ENCODE measurements at places on chromosomes 2 and 18.

DNA sequence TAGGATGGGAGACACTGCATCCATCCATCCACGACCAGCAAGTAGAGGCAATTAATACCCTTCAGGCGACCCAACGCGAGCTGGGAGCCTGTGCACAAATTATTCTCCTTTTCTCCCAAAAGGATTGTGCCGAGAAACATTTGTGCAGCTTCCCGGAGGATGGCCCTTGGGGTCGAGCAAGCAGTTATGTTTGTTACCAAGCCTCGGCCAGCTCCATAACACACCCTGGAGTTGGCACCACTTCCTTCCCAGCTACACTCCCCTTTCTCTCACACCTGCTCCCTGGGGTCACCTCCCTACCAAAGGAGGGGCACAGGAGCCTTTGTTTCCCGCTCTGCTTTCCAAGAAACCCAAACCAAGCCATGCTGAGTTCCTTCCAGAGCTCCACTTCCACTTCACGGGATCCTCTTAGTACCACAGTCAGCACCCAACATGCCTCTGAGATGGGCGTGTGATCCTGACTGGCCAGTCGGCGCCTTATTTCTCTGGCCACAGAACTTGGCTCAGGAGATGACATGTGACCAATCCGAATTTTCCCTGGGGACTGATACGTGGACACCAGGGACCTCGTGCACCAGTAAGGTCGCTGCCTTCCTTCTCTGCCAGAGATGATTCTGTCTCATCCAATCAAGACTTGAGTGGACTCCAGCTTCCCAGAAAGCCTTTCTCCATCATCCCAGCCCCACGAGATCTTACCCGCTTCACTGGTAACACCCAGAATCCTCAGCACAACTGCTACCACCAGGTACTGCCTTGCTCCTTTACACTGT is 28.5 kb downstream of the GPR55 start:
- DNase-seq, result no peak

DNA sequence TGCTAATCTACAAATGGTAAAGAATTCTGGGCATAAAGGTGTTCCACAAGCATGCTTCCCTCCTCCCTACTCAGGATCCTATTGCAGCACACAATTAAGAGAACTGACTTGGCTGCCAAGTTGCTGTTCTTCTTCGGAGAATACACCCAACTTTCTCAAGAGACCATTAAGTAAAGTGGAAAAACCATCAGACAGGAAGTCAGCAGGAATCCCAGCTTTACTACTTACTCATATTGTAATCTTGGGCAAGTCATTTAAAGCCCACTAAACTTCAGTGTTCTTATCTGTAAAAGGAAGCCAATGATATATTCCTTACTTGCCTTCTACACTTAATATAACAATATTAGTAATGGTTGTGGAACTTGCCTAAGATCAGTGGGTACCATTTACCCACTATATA is 37.8 kb downstream of the PSTPIP2 start:
- DNase-seq, result no peak

GRCh38 chr18:22378672-22379282 is 38.9 kb downstream of the CTAGE1 start:
- no peak for DNase-seq

DNA sequence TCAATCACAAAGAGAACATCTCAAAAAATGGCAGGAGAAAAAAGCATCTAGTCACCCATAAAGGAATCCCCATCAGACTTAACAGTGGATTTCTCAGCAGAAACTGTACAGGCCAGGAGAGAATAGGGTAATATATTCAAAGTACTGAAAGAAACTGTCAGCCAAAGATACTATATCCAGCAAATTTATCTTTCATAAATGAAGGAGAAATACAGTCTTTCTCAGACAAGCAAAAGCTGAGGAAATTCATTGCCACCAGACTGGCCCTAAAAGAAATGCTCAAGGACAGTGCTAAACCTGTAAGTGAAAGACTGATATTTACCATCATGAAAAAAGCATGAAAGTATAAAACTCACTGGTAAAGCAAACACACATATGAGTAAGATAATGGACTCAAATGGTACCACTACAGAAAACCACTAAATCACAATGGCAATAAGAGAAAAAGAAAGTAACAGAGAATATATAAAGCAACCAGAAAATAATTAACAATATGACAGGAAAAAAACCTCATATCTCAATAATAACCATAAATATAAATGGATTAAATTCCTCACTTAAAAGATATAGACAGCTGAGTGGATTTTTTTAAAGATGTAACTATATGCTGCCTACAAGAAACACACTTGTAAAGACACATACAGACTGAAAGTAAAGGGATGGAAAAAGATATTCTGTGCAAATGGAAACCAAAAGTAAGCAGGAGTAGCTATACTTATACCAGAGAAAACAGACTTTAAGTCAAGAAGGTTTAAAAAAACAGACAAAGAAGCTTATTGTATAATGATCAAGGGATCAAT is 83.4 kb upstream of the STK39 start:
- DNase-seq, result no peak

- no peak for DNase-seq
Observed at GRCh38 chr2:39622860-39623259, 42.9 kb upstream of the TMEM178A start.

DNA sequence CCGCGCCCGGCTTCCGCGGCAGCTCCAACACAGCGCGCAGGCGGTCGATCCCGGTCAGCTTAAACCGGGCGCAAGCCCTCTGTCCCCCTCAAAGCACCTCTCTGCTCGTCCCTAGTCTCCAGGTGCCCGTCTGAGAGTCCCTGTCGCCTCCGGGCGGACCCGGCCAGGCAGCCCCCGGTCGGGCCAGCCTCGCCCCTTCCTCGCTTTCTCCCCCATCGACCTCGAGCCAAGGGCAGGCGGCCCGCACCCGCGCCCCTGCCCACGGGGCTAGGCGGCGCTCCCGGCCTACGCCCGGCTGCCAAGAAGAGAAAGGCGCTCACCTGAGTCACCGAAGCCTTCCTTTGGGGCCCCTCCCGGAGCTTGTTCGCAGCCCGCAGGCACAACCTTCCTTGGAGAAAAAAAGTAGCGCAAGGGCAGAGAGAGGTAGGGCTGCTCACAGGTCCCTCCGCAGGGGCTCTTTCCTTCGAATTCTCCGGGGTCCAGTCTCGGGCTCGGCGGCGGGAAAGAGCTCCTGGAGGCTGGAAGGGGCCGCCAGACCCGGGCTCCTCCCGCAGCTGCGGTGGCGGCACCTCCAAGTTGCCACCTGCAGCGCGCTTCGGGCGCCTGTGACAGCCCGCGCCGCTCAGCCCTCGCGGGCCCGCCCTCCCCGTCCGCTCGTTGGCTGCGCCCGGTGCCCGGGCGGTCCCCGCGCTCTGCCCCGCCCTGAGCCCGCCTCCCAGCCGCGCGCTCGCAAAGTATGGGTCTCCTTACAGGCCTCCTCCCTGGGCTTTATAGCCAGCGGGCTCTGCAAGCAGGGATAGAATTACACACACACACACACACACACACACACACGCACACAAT is 86.5 kb upstream of the EPB41L3 start:
- peak; percentile 8 for DNase-seq

GRCh38 chr18:12394428-12394827 is 13.3 kb upstream of the PRELID3A start:
- DNase-seq, result no peak

DNA sequence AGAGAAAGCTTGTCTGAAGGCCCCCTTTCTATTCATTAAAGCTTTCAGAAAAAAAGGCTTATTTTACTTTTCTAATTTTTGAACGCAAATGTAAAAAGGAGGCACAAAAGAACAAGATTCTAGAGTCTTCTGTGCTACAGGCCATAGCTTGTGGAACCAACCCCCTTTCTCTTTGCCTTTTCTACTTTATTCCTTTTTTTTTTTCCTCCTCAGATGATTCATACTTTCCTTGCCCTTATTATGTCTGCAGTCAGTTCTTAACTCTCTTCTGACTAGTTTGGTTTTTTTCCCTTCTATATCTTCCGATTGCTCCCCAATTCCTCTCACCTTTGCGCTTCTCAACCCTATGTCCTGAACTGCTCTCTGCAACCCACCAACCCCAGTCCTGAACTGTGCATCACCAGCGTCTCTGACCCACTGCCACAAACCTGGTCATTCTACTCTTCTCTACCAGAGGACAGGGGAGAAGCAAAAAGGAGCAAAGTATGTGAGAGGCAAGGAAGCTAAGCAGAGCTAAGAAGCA is 56.9 kb upstream of the WIPF1 start:
- DNase-seq, result no peak

- no peak for DNase-seq
Observed at GRCh38 chr18:13221869-13222855, 3.6 kb downstream of the LDLRAD4 start.

DNA sequence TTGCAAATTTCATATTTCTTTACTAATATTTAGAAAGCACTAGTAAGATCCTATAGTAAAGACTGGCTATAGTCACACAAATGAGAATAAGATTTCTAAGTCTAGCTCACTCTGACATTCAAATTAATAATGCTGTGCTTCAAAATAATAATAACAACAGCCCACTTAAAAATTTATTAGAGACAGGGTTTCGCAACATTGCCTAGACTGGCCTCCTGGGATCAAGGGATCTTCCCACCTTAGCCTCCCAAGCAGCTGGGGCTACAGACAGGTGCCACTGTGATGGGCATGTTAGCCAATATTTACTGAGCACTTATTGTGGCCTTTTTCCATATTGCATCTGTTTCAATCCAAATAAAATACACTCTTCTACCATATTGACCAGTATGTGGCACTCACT is 96.1 kb downstream of the PIEZO2 start:
- DNase-seq, result no peak

DNA sequence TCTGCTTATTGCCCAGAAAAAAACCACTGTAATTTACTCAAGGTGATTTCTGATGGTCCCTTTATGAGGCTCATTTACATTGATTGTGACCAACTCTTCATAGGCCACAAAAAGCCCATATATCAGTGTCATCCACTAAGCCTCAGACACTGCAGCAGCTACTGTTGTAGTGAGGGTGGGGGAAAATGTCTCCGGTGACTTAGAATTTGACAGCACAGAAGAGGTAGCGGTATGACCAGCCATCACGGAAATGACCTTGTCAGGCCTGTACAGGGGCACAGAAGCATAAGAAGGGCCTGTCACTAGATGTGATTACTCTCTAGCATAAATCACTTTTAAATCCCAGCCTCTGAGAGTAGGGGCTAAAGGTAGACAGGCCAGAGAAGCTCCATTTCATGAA is 190.3 kb downstream of the PAX3 start:
- no peak for DNase-seq

GRCh38 chr2:67213677-67214402 is 183.3 kb upstream of the ETAA1 start:
- no peak for DNase-seq

GRCh38 chr2:163441603-163442002 is 294.2 kb downstream of the FIGN start:
- no peak for DNase-seq

DNA sequence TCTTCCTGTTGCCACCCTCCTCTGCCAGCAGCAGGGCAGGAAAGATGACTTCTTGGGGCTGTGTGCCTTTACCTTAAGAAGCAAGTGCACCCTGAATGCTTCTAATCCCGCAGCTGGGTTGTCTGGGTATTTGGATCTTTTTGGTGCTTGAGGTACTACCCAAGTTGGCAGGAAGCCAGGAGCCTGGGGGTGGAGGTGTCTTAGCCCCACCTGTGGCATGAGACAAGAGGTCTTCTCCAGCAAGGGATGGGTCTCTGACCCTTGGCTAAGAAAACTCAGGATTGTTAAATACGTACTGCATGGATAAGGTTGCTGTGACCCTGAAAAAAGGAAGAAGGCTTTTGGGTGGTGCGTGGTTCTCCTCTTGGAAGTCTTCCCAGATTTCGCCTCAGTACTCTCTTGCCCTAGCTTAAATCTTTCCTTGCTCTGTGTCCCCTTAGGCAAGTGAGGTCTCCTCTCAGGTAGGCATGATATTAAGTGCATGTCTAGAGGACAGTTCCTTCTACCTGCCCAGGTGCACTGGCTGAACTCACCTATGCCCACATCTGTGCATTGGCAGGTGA is 4.3 kb downstream of the HPCAL1 start:
- no peak for DNase-seq

- DNase-seq, result no peak
Observed at GRCh38 chr2:106816974-106817373, 69.0 kb downstream of the ST6GAL2 start.

DNA sequence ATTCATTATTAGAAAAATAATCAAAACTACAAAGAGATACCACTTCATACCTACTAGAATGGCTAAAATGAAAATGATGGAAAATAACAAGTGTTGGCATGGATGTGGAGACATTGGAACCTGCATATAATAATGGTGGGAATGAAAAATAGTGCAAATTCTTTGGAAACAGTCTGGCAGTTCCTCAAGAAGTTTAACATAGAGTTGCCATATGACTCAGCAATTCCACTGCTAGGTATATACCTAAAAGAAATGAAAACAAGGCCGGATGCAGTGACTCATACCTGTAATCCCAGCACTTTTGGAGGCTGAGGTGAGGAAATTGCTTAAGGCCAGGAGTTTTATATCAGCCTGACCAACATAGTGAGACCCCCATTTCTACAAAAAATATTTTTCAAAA is 41.6 kb upstream of the ACYP2 start:
- DNase-seq, result no peak

DNA sequence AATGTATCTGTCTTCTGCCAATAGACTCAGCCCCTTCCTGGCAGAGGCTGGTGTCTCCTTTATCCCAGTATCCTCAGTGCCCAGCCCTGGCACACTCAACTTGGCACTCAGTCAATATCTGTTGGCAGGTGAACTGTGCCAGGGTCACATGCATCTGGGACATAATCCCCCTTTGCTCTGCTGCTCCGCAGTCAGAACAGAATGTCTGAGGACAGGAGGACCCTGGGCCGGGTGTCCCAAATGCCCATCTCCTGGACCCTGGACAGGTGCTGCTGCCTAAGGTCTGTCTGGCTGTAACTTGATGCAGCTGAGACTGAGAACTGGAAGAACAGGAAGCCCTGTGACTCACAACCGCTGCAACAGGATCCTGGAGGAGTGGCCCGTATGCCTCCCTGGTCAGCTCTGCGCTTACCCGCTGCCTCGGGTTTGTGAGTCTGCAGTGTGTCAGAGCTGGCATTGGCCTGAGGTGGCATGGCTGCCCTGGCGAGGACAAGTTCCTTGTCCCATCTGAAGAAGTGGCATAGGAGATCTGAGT is 11.4 kb downstream of the HK2 start:
- DNase-seq, result no peak

- no peak for DNase-seq
Observed at GRCh38 chr2:77228391-77228790, 293.8 kb downstream of the LRRTM4 start.

DNA sequence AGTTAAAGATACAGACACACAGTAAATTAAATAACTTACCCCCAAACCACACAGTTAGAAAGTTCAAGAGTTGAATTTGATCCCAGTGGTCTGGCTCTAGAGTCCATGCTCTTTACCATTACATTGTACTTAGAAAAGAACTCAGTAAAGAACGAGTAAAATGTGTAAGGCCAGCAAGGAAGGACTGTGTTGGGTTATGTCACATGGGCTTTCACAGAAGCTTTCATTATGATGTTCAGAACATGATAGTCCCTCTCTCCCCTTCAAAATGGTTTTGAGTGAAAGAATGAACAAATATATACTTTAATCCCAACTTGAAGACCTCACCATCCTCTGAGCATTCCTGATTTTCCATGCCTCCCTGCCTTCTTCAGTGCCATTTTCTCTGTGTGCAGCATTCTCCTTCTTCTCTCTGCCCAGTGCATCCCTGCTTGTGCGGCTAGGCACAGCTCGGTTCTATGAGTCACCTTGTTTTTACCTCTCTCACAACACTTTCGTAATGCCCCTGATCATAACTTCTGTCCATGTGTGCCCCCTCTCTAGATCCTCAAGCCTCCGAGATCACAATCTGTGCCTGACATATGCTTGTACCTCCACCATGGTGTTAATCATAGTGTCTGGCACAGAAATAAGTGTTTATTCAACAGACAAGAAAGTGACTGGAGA is 22.0 kb downstream of the RASGRP3 start:
- no peak for DNase-seq

- DNase-seq, result no peak
Observed at GRCh38 chr2:43542285-43542933, 53.4 kb downstream of the THADA start.
